Skin of body (tissue), 3 donors: ENCODE measurements at places on chromosomes 6 and 20. TPM values are rescaled to one million over a fixed set of nuclear protein-coding genes. Genes with fewer than 3 reads are reported as not detected.

Gene SRC
- total RNA-seq = 16.8 TPM

Gene LAMA5
- total RNA-seq = 44.2 TPM

Gene C4A
- 5.8 TPM for total RNA-seq

Gene SUMO4
- 6.5 TPM for total RNA-seq

Gene HLA-DQB1
- 0.69 TPM for total RNA-seq

Gene ATP9A
- 24.6 TPM for total RNA-seq

Gene ESF1
- 17.9 TPM for total RNA-seq

Gene ADAM33
- 53.2 TPM for total RNA-seq

Gene ATP6V1G2
- 1.4 TPM for total RNA-seq

Gene PXDC1
- 27.3 TPM for total RNA-seq

Gene PNISR
- 156 TPM for total RNA-seq

Gene PDE7B
- 5.1 TPM for total RNA-seq

- no peak for DNase-seq
Observed at GRCh38 chr6:43768506-43768860, 1.5 kb upstream of the VEGFA start.

GRCh38 chr6:160950507-160950906 is 41.1 kb upstream of the MAP3K4 start:
- DNase-seq = no peak

GRCh38 chr6:79602859-79603258 is 28.3 kb upstream of the SH3BGRL2 start:
- no peak for DNase-seq

GRCh38 chr20:51034988-51035656 is 12.2 kb upstream of the KCNG1 start:
- DNase-seq = no peak

DNA sequence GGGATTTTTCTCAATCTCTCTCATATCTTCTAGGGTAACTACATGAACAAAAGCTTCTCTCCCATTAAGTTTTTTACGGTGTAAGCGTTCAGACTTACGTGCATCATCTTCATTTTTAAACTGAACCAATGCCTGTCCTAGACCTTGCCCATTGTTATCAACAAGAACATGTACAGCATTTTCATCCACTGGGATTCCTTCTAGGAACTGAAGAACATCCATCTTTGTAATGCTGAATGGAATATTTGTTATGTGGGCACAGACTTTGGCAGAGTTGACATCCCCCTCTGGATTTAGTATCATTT is 11.3 kb downstream of the CPNE1 start:
- DNase-seq = no peak

DNA sequence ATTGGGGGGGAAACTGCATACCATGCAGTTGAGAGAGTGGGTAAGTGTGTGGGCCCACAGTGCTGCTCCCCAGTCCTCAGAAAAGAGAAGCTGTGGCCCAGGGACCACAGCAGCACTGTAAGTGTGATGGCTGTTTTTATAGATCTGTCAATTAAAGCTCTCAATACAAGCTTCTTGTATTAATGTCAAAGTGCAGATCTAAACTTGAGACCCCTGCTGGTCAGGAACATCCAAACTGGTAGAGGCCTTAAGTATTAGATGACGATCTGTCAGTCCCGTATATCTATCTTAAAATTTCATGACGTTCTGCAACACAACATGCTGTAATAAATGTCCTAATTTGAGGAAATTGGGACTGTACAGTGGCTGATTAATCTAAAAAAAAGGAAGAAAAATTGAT is 74.8 kb downstream of the TULP4 start:
- DNase-seq = no peak

- DNase-seq = no peak
Observed at GRCh38 chr6:77205936-77206335, 257.4 kb downstream of the HTR1B start.

- DNase-seq = no peak
Observed at GRCh38 chr6:70210462-70210861, 92.4 kb downstream of the COL9A1 start.

DNA sequence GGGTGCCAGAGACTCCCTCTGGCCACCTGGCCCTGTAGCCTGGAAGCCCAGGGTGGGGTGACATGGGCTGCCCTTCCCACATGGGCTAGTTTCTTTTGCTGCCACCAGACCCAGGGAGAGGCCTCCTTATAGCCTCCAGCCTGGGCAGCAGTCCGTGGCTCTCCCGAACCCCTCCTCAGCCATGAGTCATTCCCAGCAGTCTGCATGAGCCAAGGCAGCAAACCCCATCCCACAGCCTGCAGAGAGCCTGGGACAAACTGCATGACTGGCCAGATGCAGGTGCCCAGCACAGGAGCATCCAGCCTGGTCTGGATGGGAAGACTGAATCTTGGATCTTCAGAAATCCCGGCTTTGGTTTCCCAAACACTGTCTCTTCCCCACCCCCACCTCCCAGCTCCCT is 75.7 kb downstream of the MRPL14 start:
- DNase-seq = no peak

DNA sequence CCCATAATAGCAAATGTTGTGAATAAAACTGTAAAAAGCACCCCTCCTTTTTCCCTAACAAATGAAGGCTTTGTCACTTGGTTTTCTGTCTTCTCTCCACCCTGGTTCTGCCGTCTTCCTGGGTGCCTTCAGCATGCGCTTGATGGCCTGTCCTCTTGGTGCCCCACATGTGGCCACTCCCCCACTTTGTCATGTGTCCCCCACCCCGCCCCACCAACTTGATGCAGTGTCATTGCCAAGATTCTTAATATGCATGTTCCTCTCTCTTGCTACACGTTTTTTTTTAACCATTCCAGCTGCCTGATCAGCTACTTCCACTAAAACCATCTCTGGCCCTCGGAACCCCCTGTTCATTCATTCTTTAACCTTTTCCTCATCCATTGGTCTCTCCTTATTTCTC is 340.3 kb downstream of the QKI start:
- no peak for DNase-seq

- DNase-seq = peak; percentile 50
Observed at GRCh38 chr20:53926428-53927028, 143.9 kb downstream of the BCAS1 start.

- DNase-seq = no peak
Observed at GRCh38 chr6:108969776-108970175, 121.6 kb downstream of the ARMC2 start.

DNA sequence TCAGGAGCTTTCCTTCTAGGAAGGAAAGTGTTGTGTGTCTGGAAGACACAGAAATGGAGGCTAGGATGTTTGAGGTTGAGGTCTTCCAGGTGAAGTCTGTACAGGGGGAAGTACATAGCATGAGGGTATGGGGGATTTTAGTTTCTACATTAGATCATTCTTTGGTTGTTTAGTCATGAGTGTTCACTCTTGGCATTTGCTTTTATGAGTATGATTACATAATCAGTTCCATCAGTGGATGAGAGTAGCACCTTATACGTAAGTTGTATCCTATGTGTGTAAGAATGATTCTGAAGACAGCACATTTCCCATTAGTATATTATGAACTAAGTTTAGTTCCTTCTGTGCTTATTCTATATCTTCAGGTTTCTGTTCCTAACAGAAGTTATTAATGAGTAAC is 1.9 kb downstream of the CDYL start:
- no peak for DNase-seq

DNA sequence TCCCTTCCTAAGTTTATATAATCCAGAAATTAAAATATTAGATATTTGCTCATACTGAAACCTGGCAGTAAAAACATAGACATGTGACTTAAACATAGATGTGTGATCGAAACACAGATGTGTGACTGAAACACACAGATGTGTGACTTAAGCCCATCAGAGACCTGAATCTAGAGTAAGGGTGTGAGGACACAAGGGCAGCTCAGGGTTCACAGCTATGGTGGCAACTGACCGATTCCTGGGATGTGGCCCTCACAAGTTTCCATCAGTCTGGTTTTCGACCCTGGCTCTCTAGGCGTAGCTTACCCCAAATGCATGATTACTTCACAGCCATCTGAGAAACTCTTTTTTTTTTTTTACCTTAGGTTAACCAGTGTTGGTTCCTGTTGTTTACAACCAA is 137.0 kb downstream of the NRN1 start:
- no peak for DNase-seq

DNA sequence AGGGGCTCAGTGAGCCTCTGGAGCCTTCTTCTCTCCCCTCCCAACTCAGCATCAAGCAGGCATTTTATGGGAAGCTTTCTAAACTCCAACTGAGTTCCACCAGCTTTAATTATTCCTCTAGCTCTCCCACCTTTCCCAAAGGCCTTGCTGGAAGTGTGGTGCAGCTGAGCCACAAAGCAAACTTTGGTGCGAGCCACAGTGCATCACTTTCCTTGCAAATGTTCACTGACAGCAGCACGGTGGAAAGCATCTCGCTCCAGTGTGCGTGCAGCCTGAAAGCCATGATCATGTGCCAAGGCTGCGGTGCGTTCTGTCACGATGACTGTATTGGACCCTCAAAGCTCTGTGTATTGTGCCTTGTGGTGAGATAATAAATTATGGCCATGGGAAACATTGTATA is 78.8 kb downstream of the ASXL1 start:
- no peak for DNase-seq

DNA sequence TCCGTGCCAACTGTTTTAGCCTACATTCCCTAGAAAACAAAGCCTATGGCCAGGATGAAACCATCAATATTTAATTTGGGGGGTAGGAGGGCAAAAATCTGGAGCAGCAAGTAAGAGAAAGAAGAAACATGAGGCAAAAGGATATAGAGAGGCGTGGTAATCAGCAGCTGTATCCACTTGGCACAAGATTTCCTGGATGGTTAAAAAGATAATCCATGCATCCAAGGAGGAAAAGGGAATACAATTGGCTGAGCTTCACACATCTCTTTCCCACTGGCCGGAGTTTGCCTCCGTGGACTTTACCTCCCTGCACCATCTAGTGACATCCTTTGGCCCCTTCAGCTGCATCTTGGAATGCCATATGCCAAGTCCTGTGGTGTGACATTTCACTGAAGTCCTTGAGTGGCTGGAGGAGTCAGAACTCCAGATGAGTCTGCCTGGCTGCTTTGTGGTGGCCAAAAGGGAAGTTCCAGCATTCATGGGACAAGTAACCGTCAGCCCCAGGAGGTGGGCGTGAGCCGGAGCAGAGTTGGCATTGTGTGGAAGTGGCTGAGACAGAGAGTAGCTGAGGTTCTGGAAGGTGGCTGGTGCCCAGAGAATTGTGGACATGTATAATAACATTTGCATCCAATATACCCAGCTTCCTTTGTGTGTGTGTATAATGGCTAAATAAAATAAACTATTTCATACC is 13.7 kb upstream of the TMX4 start:
- no peak for DNase-seq

DNA sequence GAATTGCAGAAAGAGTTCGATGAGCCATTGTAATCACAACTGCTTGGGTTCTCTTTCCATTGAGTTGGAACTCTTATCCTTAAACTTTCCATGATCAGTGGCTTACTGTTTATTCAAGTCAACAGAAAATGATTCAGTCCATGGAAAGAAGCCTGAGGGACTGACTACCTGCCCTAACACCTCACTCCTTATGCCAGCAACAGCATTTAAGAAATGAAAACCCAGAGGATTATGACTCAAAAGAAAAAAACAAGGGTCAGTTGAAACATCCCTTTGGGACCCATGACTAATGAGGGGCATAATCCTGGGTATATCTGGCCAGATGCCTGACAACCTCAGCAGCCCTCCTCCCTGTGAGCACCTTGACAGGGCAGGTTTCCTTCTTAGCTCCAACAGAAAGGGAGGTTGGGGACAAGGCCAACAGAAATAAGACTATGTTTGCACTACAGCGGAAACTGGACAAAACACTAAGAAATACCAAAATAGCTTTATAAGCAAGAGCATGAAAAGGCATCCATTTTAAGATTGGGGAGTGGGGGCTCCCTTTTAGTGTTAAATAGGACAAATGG is 106.7 kb downstream of the MAP3K5 start:
- no peak for DNase-seq

DNA sequence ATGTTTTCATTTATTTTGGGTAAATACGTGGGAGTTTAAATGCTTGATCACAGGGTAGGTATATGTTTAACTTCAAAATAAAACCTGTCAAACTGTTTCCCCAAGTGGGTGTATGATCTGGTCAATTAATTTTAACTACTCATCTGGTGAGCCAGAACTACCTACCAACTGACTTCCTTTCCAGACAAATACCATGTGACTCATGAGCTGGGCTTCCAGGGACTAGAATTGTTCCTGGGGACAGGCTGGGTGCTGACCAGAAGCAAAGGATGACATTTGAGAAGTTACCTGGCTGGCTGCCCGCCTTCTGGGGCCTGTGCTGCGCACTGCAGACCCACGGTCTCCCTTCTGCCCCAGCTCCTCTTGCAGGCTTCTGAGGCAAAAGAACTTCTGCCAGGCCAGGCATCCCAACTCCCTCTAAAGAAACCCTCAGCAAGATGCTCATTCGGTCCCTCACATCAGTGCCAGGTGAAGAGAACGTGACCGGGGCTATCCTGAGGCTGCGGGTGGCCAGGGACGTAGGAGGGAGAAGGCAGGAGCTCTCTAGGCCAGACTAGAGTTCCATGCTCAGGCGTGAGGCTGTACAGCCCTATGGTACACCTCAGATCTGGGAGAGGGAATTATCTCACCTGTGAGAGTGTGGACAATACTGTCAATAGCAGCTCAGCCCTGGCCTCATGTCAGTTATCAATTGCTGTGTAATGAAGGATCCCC is 103.6 kb downstream of the JPH2 start:
- no peak for DNase-seq

DNA sequence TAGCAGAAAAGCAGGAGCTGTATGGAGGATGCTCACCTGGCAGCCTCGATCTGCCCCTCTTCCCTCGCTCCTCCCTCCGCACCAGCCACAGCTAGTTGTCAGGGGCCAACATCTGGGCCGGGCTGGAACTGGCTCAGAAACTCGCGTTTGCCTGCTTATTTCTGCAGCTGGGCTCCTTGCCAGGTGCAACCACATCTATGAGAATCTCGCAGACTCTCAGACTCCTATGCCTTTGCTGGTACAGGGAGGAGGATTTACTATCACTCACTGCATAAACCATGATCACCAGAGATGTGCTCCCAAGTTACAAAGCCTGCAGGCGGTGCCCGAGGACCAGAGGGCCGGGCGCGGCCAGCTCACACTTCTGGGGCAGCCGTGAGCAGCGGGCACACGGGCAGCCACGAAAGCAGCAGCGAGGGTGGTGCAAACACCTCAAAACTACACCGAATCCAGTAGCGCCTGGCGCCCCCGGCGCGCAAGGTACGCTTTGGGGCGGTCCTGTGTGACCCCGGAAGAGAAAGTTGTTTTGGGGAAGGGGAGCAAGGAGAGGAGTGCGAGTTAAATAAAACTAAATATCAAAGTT is 577 bp upstream of the LRRC1 start:
- peak; percentile 80 for DNase-seq

DNA sequence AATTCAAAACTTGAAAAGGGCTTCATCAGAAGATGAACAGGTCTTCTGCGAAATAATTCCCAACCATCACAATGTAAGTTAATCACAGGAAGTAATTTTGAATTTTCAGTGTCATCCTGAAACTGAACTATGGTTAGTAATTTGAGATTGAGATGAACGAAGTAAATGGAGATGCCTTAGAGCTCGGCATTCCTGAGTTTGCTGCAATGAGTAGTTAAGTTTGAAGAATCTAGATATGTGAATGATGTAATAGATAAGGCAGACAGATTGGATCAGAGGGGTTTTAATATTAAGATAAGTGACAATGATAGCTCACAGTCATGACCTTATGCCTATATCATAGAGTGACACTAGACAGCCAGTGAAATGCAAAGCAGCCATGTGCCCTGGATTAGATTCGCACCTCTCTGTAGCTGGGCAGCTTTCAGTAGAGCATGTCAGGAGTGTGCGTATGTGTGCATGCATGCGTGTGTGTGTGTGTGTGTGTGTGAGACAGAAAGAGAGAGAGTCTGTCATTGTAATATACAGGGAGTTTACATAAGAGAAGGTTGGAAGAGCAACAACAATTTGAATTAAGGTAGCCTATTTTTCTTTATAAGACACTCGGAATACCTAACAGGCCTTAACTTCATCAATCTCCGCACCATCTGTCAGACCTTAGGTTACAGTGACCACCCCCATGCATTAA is 233.0 kb downstream of the GMPR start:
- no peak for DNase-seq
